ENCODE measurements at places on chromosomes 4 and X.

GRCh38 chr4:41569961-41570360 is 32.0 kb downstream of the LIMCH1 start:
- DNase-seq: no peak

- no peak for DNase-seq
Observed at GRCh38 chrX:65451663-65452062, 82.9 kb downstream of the LAS1L start.

GRCh38 chr4:7964890-7965662 is 25.4 kb upstream of the AFAP1 start:
- no peak for DNase-seq

- DNase-seq: no peak
Observed at GRCh38 chr4:143700046-143700415, 444 bp downstream of the FREM3 start.

DNA sequence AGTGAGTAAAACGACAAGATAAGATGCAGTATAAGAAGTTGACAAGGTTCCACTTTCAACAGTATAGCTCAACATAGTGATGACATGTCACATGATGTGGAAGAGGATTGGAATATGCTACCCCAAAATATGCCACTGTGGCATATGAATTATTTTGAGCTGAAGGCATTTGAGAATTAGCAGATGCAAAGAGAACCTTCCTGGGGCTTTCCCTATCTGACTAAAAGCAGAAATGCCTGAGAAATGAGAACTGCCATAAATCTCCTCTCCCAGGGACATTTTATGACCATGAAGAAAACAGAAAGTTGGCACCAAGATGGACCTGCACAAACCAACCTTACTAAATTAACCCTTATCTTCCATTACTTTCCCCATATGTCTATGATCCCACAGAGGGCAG is 24.8 kb downstream of the CDKN2AIP start:
- DNase-seq: no peak

GRCh38 chrX:119071381-119071780 is 1.4 kb upstream of the CT47C1 start:
- DNase-seq: no peak

- DNase-seq: no peak
Observed at GRCh38 chr4:187304133-187304532, 580.5 kb upstream of the FAT1 start.

DNA sequence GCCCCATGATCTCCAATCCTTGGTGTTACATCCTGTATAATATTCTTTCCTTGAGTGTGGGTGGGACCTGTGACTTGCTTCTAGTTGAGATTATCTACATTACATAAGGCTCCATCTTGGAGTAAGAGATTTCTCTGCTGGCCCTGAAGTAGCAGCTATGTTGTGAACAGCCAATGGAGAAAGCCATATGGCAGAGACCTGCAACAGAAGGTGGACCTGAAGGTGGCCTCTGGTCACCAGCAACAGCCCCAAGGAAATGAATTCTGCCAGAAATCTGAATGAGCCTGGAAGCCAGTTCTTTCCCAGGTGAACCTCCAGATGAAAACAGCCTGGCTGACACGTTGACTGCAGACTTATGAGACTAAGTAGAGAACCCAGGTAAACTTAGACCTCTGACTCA is 2.3 kb upstream of the INTS6L start:
- DNase-seq: no peak
